ENCODE measurements at places on chromosomes 3 and 15.

- H3K4me1 ChIP-seq: no peaks in the 10 kb centered on the region
- no peaks in the 10 kb centered on the region for H3K36me3 ChIP-seq
- H3K27me3 ChIP-seq: no peaks in the 10 kb centered on the region
- no peak overlapping the region for H3K4me3 ChIP-seq
Observed at GRCh38 chr3:145429546-145429945, 731.4 kb downstream of the PLOD2 start.

- no peak overlapping the region for H3K4me3 ChIP-seq
- no peaks in the 10 kb centered on the region for H3K36me3 ChIP-seq
- no peak for DNase-seq
- no peaks in the 10 kb centered on the region for H3K27me3 ChIP-seq
- H3K4me1 ChIP-seq: no peaks in the 10 kb centered on the region
- no peak overlapping the region for H3K27ac ChIP-seq
Observed at GRCh38 chr3:118137778-118138177, 896.9 kb downstream of the IGSF11 start.

- no peaks in the 10 kb centered on the region for H3K36me3 ChIP-seq
- H3K27me3 ChIP-seq: no peaks in the 10 kb centered on the region
- H3K4me3 ChIP-seq: no peak overlapping the region
- peaks cover 7% of the 10 kb centered on the region for H3K4me1 ChIP-seq
- H3K27ac ChIP-seq: no peak overlapping the region
Observed at GRCh38 chr3:156761713-156762451, 64.3 kb upstream of the LEKR1 start.

- H3K36me3 ChIP-seq: no peaks in the 10 kb centered on the region
- no peaks in the 10 kb centered on the region for H3K27me3 ChIP-seq
- DNase-seq: no peak
- no peak overlapping the region for H3K27ac ChIP-seq
- no peaks in the 10 kb centered on the region for H3K4me1 ChIP-seq
Observed at GRCh38 chr15:67365994-67366393, 111.4 kb downstream of the IQCH start.

GRCh38 chr15:67080900-67081431, 15.6 kb downstream of the SMAD3 start:
- peaks cover 96% of the 10 kb centered on the region for H3K4me1 ChIP-seq
- no peak for DNase-seq
- no peak overlapping the region for H3K4me3 ChIP-seq
- H3K27me3 ChIP-seq: no peaks in the 10 kb centered on the region
- no peaks in the 10 kb centered on the region for H3K36me3 ChIP-seq

- peaks cover 16% of the 10 kb centered on the region for H3K4me1 ChIP-seq
- H3K36me3 ChIP-seq: no peaks in the 10 kb centered on the region
- no peak overlapping the region for H3K4me3 ChIP-seq
- no peaks in the 10 kb centered on the region for H3K27me3 ChIP-seq
Observed at GRCh38 chr3:128346562-128346961, 120.1 kb downstream of the DNAJB8 start.

Data from HCT116 (cell line).